Stimulated activated CD4-positive, alpha-beta T cell treated with anti-CD3 and anti-CD28 coated beads, Interleukin-2, amount 100 ng/mL, for 4 hours (primary cell): ENCODE measurements at places on chromosomes 7 and 10.

- DNase-seq, result no peak
Observed at GRCh38 chr7:86911659-86912058, 147.8 kb downstream of the ELAPOR2 start.

DNA sequence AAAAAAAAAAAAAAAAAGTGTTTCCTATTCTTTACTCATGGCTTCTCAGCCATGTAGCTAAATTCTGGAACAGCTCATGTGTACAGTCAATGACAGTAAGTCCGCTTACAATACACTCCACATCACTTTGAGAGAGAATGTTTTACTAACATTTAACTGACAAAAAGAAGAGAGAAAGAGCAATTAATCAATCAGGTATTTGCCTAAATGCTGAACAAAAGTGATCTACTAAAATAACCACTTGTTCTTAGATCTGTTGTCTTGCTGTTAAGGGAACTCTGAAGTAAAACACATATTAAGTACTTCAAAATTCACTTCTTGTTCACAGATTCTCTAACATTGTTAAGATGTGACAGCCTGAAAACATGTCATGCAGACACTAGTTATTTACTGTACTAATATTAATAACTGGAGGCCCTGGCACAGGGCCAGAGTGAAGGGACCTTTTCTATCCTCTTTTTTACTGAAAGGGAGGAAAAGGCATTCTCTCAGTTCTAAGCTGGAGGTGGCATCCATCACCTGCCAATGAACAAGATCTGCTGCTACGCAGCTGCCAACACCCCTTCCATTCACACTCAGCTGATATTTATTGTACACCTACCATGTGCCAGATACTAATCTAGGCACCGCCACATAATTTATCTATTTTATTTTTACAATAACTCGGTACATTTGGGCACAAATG, 72.6 kb downstream of the AHR start:
- DNase-seq, result no peak

DNA sequence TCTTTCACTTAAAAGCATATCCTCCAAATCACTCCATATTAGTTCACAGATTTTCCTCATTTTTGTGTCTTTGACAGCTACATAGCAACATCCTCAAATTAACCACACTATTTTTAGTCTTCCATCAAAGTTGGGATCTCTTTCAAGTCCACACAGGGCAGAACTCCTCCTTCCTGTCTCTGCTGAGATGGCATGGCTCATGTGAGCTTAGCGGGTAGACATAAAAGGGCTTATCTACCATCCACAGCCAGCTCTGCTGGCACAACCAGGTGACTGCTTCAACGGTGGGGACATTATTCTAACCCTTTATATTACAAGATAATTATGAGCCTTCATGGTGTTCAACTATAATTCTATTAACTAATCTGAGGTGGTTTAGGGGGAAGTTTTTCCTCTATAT, 35.5 kb downstream of the ICA1 start:
- DNase-seq, result no peak

DNA sequence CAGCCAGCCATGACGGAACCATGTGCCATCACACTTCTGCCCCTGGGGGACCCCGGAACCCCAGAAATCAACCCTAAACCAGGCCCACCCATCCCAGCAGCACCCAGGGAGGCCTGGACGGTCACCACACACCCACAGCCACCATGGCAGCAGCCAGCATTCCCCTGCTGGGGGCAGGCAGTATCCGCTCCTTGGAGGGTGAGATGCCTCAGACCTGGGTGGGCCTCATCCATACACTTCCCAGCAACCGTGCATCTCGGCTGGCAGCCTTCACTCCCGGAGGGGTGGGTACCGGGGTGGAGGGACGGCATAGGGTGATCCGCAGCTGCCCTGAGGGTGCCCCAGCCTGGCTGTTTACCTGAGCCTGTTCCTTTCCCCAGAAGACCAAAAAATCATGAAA, 69.1 kb upstream of the FAM20C start:
- DNase-seq, result no peak

GRCh38 chr7:47320296-47320695, 261.6 kb downstream of the TNS3 start:
- DNase-seq, result no peak

DNA sequence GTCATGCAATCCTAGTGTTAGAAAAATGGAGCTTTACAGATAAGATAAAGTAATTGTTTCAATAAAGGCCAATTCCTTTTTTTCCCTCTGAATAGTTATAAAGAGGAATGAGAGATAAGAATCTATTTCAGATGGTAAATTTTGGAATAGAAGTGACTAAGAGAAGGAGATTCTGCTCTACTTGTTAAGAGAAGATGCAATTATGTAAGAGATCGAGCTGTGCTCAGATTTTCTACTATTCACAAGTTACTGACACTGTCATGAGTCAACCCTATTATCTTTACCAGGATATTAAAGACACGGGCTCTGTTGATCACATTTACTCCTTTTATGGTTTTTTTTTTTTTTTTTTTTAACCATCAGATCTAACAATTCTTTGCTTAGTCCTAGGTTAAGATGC, 511.3 kb downstream of the ARL4A start:
- DNase-seq, result no peak

GRCh38 chr10:126734015-126734414, 63.5 kb upstream of the C10orf90 start:
- DNase-seq, result no peak

GRCh38 chr10:131094527-131095312, 216.8 kb downstream of the TCERG1L start:
- DNase-seq, result no peak

DNA sequence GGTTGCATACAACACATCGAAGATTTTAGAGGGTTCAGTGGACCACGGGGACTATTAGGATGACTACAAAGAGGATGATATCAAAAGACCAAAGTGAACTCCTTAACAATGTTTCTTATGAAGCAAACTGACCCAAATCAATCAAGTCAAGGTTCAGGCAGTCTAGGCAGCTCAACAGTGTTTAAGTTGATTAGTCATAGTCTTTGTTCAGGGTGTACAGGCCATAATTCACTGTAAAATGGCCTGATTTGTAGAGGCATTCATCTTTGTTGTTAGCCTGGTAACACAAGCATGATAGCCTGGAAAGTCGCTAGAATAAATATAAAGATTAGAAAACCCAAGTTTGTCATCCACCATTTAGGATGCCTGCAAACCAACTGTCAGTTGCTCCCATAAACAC, 32.6 kb downstream of the ANTXRL start:
- DNase-seq, result no peak

- no peak for DNase-seq
Observed at GRCh38 chr10:110296966-110297365, 7.8 kb downstream of the SMNDC1 start.

- DNase-seq, result no peak
Observed at GRCh38 chr7:25249772-25250171, 21.5 kb upstream of the NPVF start.

GRCh38 chr7:101321491-101322401, at the start of gene IFT22:
Gene IFT22, minus strand, starts transcription at chr7:101321812. Its CDS starts 103 bp downstream, at chr7:101321709.
- peak; percentile 79 for DNase-seq

DNA sequence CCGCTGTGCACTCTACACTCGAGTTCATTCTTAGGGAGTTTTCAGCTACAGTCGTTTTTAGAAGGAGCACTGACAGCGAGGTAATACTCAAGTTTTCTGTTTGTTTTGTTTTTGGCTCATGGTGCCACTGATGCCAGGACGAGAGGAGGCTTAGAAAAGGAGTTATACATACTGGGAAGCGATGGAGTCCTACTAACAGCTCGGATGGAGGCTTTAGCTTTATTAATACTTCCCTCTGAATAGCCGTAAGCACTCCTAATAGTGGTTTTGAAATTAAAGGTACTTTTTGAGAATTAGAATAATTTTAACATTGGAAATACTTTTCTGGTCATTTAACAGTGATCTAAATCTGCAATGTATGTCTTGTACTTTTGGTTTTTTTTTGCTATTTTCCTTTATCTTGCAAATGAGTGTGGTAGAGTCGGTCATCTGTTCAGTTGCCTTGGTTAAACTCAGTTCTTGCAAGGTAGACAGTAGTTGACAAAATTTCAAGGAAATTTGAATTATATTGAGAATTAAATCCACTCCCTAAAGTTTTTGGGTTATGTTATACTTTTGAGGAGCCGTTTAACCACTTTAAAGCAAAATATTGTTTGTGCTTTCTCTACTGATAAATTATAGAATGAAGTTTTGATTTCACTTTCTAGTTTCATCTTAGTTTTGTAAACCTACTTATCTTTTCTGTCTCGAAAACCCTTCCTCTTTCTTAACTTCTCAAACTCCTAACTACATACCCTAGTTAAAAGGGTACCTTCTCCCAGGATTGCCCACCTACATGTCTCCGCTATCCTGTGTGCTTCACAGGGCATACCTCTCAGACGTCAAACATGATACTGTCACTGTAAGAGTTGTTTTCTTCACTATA, 1.5 kb downstream of the HBP1 start:
- no peak for DNase-seq

DNA sequence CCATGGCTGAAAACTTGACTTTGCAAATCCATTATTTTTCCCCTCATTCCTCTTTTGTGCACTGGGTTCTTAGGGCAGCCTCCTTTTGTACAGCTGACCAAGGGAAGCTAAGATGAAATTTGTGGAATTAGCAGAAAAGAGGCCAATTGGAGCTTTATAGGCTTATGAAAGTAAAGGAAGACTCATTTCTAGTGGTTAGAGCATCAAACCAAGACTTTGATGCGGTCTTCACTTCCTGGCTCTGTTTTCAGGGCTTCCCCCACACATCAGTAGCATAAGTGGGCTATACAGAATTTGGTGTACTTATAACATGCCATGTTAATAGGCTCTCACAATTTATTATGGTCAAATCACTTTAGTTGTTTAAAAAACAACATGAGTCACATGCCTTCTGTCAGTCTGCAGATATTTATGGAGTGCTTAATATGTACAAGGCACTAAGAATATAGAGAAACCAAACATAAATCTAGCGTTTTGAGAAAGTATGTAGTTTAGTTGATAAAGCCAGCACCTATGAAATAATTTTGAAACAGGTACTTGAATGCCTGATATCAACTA, 5.7 kb downstream of the AUTS2 start:
- DNase-seq, result no peak

DNA sequence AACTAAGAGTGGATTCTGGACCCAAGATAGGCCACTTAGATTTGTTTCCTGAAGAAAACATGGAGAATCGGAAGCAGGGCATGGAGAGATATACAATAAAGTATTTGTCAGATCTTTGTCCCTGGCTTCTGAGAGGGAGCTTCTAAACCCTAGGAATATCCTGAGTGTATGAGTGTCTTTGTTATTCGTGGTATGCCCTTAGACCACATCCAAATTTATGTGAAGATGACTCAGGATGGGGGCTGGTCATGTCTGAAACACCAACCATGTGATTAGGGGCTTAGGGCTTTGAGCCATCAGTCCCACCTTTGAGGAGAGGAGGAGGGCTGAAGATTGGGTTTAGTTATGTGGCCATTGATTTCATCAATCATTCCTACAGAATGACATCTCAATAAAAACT, 69.7 kb upstream of the PLPP4 start:
- no peak for DNase-seq
